ENCODE measurements at places on chromosomes 3 and 15.

- no peak for DNase-seq
Measured at GRCh38 chr3:144590854-144591253, 619.2 kb downstream of the DIPK2A start.

DNA sequence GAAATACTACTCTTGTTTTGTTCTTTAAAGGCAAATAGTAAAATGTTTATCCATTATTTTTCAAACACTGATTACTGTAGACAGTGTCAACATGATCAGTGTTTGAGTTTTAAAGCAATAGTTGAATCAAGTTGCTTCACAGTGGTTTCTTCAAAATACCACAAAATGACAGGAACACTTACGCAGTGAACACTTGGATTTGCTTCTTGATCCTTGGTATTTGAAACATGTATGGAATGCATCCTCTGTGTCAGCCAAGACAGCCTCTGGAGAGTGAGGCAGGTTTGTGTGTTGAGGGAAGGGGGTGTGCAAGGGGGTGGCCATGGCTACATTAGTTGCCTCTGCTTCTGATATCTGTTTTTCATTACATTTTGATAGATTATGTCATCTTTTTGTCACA, 413.0 kb downstream of the RBMS3 start:
- DNase-seq: no peak

- no peak for DNase-seq
Measured at GRCh38 chr3:17478673-17479072, 263.8 kb downstream of the TBC1D5 start.

- no peak for DNase-seq
Measured at GRCh38 chr15:98523912-98524662, 124.3 kb upstream of the IGF1R start.

DNA sequence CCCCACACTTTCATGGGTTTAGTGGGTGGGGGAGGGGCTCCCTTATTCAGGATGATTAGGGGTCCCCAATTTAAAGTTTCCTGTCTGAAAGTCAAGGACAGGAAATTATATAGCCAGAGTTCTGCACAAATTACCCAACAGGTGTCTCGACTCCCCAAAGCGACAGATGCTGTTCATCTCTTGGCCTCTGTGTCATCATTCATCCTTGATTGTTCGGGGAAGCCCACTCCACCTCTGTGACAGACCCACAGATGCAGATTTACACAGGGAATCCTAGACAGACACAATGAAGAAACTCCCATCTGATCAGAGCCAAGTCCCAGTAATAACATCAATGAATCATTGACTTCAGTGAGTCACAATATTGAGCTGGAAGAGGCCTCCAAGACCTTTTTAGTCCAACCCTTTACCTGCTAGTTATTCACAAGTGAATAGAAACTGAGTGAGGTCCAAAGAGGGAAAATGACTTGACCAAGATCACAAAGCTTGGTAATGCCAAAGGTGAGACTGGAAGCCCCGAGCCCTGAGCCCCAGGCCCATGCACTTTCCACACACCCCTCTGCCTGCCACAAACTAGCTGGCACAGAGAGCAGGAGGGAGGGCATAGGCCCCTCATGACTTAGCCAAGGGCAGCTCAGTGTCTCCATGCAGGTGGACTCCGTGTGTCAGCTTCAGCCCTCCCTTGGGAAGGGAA, 7.9 kb upstream of the SRP14 start:
- no peak for DNase-seq

DNA sequence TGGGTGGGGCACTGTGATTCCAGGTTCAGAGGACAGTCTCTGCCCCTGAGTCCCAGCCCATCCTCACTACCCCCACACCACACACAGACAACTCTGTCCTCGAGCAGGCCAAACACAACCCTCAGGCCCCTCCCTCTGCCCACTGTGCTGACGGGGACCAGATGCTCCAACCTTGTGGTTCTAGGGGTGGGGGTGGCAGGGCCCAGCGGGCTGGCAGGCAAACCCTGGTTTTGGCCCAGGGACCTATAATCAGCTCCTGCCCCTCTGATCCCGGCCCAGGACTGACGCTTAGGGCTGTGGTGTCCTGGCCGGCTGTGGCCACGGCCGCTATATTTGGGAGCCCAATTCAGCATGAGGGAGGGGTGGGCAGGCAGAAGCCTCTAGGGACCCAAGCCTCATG, 5.0 kb upstream of the MYL3 start:
- DNase-seq: no peak

GRCh38 chr3:94525043-94525442, 462.2 kb downstream of the NSUN3 start:
- no peak for DNase-seq

DNA sequence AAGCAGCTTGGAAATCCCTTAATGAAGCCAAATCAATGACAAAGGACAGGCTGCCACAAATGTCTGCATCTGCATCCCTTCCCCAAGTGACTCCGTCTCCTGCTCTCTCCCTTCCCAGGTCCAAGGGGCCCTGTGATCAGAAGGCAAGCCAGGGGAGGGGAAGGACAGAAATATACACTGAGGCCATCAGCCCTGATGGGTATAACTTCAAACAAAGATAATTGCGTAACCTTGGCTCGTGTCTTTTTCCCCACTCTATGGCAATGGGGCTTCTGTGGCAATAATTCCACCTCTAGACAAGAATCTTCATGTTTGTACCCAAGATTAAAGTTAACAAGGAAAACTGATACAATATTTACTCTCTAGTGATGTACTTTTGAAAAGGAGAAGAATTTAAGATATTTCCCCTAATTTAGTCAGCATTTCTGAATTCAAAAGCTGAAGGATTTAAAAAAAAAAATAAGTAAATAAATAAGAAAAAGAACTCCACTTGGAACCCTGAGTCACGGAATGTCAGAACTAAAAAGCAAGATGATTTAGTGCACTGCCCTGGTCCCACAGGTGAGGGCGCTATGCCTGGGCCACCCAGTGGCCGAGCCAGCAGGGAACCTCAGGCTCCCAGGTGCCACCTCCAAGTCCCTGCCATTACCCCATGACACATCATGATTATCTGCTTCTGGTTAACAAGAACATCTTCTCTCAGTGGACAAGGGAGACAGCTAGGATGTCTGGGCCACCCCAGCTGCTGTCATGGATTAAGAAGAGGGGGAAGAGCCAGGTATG, 154.5 kb downstream of the STT3B start:
- no peak for DNase-seq

- no peak for DNase-seq
Measured at GRCh38 chr3:82392203-82392775, 630.8 kb upstream of the GBE1 start.

DNA sequence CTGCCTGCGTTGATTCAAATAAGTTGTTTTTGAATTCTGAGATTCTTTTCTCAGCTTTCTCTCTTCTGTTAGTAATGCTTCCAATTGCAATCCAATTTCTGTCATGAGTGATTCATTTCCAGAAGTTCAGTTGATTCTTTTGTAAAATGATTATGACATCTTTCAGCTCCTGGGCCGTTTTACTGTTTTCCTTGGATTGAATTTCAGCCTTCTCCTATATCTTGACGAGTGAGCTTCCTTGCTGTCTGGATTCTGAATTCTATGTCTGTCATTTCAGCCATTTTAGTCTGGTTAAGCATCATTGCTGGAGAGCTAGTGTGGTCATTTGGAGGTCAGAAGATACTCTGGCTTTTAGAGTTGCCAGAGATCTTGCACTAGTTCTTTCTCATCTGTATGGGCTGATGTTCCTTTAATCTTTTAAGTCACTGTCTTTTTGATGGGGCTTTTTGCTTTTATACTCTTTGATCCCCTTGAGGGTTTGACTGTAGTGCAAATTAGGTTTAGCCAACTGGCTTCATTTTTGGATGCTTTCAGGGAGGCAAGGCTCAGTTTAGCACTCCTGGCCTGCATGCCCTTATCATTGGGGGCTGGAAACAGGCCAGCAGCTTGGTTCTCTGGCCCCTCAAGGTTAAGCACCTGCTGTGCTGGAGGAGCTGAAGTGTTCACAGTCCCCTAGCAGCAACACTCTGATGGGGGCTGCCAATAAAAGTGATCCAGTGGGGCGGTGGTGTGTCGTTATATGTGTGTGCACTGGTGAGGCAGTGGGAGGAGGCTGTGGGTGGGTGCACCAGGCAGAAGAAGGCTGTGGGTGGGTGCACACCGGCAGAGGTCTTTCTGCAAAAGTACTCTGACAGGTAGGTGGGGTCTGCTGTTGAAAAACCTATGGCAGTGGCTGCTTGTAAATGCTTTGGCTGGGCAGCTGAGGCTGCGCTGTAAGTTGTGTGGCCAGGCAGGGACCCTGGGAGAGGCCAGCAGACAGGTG, 51.2 kb downstream of the MCTP2 start:
- DNase-seq: no peak

DNA sequence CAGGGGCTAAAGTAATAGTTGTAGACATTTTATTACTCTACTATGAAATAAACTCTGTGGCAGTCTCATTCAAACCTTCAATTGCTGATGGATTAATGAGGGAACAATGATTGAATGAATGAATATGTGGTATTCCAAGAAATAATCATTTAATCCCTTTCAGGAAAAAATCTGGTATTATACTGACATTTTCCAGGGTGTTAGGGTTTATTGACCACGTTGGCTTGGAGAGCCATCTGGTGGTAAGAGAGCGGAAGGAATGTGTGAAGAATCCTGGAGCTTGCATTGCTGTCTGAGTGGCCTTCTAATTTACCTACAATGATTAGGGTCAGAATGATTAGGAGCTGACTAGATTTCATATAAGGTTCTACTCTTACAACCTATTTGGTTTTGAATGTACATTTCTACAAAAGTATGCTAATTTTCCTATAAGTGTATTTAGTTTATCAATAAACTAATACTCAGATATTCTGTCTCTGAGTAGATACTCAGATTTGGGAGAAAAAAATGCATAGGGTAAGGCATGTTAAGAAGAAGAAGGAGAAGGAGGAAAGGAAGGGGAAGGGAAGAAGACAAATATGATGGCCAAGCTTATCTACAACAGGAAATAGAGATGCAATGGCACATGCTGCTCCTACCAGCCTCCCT, 249.9 kb downstream of the ROBO1 start:
- DNase-seq: no peak

GRCh38 chr3:12719541-12719940, 39.5 kb downstream of the TMEM40 start:
- no peak for DNase-seq

GRCh38 chr3:64717411-64717810, 29.6 kb upstream of the ADAMTS9 start:
- DNase-seq: no peak

DNA sequence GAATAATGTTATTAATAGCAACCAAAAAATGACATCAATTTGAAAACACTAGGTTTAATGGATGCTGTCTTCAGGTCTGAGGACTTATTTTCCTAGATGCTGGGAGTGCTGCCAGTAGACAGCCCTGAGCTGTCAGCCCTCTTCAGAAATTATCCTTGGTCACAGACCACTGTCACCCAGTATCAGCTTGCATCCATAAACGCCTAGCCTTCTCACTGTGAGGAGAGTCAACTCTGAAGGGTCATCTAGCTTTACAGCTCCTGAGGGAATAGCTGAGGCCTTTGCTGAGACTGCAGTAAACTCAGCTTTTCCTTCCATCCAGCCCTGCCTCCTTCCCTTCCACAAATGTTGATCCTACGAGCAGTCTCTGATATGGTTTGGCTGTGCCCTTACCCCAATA, 19.4 kb upstream of the MNS1 start:
- DNase-seq: no peak

DNA sequence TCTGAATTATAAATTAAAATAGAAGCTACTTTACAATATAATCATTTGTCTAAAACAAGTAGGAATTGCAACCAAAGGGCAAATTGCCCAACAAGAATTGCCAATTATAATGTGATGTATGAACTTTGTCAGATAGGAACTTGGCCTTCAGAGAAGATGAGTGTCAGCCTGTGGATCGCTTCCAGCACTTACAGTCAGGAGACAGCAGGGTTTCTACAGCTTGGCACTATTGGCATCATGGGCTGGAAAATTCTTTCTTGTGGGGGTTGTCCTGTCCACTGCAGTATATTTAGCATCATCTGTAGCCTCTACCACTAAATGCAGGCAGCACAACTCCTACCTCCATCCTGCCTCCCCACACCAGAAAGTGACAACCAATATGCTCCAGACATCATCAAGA, 48.1 kb upstream of the CRBN start:
- DNase-seq: no peak

- DNase-seq: no peak
Measured at GRCh38 chr3:66956742-66957141, 41.4 kb upstream of the KBTBD8 start.

DNA sequence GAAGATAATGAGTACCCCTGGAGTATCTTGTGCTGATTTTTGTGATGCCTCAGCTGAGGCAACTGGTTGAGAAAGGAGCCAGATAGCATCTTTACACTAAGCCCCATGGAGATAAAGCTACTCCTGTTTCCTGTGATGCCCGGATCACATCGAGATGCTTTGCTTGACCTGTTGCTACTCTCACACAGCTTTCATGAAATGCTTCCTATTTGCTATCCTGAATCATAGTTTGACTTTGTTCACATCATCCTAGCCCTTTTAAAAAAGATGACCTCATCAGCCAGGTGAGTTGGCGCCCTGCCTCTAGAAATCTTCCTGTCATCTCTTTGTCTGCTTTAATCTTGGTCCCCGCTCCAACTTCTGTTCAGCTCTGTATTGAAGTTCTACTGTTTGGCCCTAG, 409.6 kb upstream of the TBL1XR1 start:
- no peak for DNase-seq

DNA sequence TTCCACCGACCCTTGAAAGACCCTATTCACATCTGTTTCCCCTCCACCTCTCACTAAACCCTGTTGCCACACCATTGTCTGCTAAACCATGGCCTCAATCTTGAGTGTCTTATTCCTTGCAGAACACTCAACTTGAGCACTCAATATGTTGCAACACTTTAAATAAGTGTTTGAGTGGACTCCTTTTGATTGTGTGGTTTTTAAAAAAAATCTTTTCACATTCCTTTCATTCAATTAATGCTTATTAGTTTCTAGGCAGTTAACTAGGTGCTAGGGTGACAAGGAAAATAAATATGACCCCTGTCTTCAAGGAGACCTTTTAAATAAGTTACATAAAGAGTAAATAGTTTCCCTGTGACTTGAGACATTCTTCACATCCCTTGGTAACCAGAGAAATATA, 13.3 kb upstream of the HHLA2 start:
- no peak for DNase-seq

- DNase-seq: no peak
Measured at GRCh38 chr3:134381076-134381475, 6.8 kb upstream of the AMOTL2 start.

GRCh38 chr15:49979705-49980382, 139.2 kb downstream of the ATP8B4 start:
- DNase-seq: no peak
